Astrocyte of the hippocampus (primary cell): ENCODE measurements at places on chromosomes 6 and 20.

DNA sequence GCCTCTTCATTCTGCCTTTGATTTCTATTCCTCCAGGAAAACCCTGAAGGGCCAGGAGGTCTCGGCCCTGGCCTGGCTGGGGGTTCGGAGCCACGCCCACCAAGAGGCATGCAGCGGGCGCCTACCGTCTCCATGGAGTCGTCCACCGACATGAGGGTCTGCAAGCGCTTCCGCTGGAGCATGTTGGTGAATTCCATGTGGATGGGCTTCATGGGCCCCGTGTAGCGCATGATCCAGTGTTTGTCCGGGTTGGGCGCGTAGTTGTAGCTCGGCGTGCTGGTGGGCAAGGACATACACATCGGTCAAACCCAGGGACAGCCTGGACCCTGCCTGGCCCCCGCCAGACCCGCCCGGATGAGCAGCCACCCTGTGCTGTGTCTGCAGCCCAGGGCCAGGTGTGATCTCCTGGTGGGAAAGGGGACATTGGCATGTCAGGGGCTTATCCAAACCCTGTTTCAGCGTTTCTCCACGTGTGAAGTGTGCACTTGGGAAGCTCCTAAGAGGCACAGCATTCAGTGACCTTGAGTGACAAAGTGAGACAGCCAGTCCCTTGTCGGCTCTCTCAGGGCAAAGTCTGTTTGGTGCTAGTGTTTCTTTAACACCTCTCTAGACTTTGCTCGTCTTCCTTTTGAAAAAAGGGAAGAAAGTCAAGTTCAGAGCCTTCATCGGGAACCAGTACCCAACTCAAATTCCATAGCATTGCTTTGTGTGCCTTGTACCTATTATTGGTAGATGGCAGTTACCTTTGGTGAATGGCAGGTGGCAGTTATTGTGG is 100.8 kb downstream of the SULF2 start:
- DNase-seq: no peak

GRCh38 chr6:137995371-137995770 is 111.8 kb downstream of the PERP start:
- no peak for DNase-seq

GRCh38 chr6:139373928-139374356 is 506 bp downstream of the CITED2 start:
- DNase-seq: no peak

DNA sequence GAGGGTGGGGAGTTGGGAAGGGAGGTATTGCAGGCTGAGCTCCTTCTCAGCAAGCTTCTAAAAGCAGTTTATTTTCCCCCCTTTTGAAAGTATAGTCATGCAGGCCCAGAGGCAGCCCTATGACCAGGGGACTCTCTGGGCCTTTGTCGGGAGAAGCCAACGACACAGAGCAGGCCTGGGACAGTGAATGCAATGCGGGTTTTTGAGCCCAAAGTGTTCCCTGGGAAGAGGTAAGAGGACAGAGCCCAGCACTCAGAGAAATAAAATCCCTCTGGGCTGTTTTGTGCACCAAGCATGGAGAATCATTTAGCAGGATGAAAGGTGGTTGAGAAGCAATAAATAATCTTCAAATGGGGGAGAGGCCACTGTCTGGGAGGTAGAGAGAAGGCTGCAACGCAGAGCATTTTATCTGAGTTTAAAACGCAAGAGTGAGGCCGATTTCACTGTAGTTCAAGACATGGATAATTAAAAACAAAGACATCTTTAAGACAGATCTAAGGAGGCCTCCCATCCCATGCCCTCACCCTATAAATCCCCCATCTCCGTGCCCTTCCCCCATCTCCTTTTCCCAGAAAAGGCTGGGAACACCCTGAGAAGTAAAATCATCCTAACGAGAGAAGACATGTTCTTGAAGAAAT is 237.5 kb downstream of the CDC5L start:
- no peak for DNase-seq

DNA sequence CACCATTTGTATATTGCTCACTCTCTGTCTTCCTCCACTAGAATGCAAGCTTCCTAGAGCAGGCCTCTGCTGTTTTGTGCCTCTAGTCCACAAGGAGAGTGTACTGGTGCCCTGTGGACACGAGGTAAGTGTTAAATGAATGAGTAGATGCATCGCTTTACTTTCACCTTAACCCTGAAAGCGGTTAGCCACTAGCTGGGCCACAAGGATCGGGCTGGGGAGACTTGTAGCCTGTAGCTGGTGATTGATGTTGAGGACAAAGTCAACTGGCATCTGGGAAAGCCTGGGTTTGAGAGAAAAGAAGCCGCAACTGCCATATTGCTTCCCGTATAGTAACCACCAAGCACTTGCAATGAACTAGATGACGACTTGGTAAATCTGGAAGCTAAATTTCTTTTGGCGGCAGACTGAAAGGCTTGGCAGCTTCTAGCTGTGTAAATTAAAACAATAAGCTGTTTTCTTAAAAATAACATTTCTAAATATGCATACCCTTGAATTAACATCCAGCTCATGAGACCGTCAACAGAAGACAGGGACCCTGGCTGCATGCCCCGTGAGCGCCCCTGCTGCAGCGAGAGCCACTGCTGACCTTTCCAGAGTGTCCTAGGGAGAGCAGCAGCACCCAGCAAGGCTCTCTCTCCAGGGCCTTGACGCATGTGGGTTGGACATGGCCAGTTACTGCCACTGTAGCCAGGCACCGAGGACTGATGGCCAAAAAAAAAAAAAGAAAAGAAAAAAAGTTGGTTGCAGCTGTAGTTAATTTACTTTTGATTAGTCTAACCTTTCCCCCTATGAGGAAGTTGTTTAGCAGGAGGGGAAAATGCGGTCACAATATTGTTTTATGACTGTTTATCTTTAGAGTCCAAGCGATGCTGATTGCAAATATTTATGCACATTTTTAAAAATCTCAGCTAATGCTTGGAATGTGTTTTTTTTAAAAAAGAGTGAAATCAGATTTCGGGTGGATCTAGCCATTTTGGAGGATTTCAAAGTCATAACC is 315.1 kb downstream of the TFAP2C start:
- DNase-seq: no peak

DNA sequence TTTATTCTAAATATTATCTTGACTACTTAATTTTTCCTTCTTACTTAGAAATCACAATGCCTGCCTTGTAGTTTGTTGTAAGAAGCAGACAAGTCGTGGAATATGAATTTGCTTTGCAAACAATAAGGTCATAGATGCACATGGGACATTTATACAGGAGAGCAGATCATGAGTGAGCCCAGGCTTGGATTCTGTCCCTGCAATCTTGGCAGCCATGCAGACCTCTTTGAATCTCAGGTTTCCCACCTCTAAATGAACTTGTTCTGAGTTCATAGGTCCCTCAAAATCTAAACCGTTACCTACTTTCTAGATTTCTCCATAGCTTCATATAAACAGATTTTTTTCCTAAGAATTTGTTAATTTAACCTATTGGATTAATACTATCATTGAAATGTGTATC is 19.5 kb downstream of the KIAA0408 start:
- no peak for DNase-seq
